Cortex of kidney (tissue), 1 donor: ENCODE measurements at places on chromosomes 7 and 10.

DNA sequence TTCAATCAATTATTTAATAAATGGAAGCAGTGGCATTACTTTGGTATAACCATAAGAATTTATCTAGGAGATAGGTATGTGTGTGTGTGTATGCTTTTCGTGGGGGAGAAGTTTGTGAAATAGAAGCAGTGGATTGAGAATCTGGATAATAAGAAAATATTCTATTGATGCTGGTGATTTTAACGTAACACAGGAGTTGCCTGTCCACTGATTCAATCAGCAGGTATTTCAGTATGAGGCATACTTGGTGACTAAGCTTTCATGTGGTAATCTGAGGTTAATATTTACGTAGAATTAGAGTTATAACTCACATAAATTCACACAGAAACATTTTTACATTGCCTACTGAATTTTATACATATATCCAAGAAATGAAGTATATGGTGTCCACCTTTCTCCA, 568.0 kb downstream of the ZWINT start:
- no peak for DNase-seq

DNA sequence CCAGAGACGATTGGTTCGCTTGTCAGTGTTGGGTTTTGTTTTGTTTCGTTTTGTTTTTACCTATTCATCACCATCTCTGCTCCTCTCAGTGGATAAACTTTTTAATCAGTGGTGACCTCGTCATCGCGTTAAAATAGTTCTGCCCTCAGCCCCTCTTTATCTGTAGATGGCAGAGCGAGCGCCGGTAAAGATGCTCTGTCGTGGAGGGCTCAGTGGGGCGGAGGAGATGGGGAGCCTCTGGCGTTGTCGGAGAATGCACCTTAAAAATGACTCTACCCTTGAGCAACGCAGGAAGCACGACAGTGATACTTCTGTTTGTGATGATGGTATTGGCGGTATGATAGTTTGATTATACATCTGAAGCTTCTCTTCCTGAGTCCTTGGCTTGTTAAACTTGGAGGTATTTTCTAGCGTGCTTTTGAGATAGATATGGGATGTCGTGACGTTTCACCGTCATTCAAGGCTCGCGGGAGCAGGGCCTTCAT, 554 bp downstream of the CSGALNACT2 start:
- DNase-seq: no peak

DNA sequence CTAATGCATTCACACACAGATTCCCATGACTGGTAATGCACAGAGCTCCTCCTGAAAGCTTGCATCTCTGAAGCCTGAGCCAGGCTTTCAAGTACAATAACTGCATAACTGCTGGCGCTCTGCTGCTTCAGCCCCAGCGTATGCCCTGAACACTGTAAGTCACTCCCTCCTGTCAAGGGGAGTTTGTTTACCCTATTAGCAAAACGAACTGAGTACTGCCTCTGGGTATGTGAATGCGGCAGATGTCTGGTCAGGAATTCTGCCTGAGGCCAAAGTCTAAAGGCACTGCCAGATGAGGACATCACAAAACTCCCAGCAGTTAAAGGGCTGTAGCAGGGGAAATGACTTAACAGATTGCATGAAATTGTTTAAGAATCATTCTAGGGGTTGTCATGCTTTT, 97.7 kb downstream of the NRCAM start:
- no peak for DNase-seq

- DNase-seq: no peak
Observed at GRCh38 chr7:50446542-50446960, 3.6 kb downstream of the FIGNL1 start.

GRCh38 chr10:58608351-58608750, 95.7 kb downstream of the BICC1 start:
- no peak for DNase-seq

DNA sequence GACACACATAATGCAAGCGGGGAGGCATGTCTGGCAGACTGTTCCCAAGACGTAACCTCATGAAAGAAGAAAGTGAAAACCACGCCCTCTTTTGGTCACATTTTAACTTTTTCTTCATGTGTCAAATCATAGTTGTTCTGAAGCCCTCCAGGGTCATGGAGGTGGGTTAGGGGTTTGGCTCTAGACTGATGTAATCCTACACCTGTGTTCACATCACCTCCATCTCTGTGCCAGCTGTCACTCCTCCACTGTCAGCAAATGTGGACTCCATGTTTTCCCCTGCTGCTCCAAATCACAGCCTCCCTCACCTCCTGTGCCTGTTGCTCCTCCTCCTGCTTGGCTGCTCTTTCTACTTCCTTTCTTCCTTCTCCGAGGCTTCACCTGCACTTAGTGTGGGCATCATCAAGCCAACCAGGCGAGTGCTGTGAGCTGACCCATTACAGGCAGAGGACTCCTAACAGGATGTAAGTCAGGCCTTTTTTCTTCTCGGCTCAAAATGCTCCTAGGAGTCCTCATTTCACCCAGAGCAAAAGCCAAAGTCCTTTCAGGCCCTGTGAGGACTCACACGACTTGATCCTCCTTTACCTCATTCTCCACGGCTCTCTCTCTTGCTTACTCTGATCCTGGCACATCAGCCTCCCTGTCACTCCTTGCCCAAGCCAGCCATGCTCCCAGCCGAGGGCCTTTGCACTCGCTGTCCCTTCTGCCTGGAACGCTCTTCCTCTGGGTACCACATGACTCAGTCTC, 66.4 kb upstream of the IFRD1 start:
- no peak for DNase-seq

DNA sequence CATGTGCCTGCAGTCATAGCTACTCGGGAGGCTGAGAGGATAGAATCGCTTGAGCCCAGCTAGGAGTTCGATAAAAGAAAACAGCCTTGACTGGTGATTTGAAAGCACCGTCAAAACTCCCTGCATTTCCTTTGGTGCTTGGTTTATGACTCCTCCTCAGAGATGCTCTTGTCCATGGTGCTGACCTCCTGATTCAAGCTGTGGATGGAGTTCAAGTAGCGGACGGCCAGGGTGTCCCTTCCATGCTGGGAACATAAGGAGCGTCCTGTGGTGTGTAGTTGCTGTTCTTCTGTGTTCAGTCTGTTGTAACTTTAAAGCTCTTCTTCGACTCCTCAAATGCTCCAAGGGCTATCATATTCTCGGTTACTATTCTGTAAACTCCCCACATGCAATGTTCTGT, 382.5 kb upstream of the KIAA1217 start:
- no peak for DNase-seq

DNA sequence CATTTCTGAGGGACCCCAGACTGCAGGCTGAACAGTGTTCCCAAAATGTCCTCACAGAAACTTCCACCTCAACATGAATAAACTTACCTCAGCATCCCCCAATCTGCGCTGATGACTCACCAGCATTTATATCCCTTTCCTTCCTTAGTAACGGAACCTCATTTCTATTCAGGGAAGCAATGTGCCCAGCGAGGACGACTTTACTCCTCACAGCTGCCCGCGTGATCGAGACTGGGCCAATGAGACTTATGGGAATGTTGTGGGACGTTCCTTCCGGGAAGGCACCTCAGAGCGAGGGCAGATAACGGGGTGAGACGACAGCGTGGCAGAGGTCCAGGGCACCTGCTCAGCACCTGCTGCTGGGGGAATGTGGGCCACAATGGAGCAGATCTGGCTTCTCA, 73.1 kb upstream of the CAMK2B start:
- DNase-seq: no peak

DNA sequence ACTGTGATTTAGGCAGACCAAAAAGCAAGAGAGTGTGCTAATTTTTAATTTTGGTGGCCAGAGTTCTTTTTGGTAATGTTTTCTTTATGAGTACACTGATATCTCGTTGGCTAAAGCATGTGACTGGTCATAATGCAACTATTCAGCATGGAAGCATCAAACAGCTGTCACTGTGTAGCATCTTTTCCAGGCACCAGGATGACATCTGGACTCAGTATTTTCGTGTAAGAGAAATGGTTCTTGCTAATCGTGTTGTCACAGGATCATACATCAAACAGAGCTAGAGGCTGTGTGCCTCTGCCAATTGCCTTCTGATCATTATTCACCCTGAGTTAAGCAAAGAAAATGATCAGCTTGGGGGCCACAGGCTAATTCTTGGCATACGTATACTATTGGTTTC, 118.9 kb downstream of the SND1 start:
- DNase-seq: no peak

GRCh38 chr7:31688996-31689395, 2.0 kb downstream of the PPP1R17 start:
- DNase-seq: no peak

DNA sequence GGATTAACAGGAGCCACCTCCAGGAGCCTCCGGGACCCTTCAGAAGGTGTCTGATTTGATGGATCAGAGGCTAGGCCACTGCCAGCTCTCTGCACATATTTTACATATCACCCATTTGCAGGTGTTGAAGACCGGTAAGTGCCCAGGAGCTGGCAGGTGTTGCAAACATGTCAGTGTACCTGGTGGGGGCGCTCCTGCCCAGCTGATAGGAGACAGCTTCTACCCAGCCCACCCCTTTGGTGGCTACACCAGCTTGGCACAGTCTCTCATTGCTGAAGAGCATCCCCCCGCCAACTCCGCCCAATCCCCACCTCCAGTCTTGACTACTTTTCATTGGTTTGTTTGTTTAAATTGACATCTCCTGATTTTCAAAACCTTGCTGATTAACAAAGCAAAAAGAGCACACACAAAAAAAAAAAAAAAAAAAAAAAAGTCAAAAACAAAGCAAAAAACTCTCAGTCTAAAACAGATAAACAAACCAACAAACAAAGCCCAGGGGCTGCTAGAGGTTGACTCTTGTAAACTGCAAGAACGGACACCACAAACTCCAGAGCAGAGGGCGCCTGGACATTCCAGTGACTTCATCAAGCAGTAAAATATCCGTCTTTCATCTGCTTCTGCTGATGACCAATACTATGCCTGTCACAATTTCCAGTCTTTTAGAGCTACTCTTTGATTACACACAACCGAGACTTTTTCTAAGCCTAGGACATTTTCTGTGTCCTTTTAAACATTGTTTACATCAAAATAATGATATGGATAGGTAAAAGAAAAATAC, 275.3 kb downstream of the NRG3 start:
- DNase-seq: no peak

- DNase-seq: no peak
Observed at GRCh38 chr7:138434597-138435019, 25.5 kb upstream of the TRIM24 start.

DNA sequence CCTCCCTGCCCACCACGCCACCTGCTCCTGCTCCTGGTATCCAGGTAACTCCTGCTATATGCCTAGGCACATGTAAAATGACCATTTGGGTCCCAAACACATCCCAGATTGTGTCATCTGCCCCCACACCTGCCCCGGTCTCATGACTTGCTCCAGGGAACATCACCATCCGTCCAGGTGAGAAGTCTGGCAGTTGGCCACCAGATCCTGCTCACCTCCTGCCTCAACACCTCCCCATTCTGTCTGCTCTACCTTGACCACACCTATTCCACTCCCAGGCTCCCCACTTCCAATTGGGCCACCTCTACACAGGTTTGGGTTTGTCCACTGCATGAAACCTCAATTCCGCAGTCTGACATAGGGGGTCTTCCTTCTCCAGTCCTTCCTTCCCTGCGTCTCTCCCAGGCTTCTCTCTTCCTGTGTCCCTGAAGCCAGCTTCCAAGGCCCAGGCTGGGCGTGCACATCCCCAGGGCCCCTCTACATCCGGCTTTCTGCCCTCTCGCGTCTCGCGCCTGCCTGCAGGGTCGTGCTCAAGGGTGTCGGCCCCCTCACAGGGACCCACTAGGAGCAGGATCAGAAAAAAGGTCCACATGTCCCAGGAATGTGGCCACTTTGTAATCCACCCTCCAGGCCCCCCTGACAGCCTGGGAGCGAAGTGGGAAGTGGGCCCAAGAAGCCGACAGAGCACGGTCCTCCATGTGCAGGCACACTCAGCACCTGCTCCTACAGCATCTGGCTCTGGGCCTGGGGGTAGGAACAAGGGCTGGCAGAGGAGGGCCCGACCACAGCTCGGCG, 49.3 kb upstream of the DAGLB start:
- no peak for DNase-seq

DNA sequence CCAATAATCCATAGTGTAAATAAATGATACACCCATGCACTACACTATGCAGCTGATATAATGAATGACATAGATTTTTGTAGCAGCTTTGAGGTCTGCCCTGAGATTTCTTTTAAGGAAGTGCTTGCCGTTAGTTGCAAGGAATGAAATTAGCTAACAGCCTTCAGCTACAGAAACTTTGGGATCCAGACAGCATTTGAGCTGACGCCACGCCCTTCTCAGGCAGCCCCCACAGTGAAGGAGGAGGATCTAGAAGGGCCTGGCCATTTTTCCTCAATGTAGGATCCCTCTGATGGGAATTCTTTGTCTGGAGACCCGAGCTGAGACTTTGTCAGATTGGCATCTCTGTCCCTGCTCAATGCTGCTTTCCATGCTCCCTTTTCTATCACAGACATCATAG, 6.1 kb upstream of the PDK4 start:
- no peak for DNase-seq

DNA sequence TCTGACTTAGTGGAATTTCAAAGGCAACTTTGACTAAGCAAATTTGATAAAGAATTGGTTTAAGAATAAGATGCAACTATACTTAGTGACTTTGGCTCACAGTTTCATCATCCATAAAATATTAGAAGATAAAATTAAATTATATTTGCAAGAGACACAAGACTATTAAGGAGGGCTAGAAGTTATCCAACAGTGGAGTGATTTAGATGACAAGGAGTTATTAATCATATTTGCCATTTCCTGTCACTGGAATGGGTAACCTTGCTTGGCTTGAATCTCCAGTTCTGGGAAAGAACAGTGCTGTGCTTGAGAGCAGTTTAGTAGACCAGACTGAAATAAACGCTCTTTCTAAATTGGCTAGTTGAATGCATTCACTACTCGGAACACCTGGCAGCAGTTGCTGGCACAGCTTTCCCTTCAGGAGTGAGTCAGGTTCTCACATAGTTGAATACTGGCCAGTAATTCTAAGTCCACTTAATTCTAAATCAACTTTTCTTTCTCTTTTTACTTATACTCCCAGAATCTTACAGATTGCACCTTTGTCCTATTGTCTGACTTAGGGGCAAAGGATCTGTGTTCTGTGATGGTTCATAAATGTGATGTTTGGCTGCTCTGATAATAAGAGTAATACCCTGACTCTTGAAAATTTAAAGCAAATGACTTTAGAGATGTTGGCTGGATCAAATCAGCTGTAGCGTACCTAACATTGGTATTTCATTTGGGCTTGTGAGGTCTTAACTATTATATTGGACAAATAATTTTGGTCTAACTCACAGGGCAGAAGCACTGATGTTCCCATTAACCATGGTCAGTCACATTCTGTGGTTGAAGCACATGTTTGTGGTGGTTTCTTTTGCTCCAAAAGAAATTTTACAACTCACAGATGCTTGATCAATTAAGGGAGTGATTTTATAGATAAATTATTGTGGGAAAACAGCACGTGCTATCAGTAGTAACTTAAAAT, 16.6 kb downstream of the STMP1 start:
- no peak for DNase-seq

DNA sequence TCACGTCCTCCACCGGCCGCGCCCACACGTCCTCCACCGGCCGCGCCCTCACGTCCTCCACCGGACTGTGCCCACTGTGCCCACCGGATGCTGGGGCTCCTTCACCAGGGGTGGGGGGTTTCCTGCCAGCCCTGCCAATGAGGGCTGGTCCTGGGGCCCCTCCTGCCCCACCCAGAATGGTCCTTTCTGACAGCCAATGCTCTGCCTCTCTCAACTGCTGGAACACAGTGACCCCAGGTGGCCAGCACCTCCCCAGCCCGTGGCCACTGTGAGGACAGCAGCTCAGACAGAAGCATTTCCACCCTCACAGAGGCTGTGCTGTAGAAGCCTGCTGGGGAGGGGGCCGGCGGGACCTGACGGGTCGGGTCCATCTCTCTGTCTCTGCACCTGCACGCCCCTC, 90.1 kb upstream of the DNAAF5 start:
- DNase-seq: no peak
